ENCODE measurements at places on chromosomes 12 and 14.

DNA sequence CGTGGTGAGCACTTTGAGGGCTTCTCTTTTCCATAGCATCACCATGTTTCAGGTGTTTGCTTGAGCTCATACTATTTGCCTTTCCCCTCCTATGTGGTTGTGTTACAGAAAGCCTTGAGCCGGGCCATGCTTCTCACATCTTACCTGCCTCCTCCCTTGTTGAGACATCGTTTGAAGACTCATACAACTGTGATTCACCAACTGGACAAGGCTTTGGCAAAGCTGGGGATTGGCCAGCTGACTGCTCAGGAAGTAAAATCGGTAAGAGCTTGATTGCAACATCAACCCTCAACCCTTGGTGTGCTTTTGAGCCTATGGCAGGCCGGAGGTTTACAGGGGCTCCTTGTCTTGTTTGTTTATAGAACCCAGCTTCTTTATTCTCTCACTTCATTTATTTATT is 8.1 kb downstream of the LETMD1 start:
- no peak for DNase-seq

DNA sequence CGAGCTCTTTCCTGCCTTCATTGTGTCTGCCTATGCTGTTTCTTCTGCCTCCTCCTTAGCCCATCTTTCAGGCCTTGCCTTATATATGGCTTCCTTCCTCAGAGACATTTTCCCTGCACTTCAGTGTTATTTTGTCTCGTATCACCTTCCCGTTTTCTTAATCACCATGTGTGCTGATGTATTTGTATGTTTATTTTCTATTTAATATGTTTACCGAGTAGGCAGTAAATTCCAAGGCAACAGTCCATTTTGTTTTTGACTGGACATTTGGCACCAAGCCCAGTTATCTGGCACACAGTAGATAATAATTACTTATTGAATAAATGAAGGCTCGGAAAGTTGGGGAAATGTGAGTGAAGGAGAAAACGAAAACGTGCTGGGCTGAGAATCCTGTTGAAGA is 4.6 kb upstream of the POU6F1 start:
- no peak for DNase-seq

DNA sequence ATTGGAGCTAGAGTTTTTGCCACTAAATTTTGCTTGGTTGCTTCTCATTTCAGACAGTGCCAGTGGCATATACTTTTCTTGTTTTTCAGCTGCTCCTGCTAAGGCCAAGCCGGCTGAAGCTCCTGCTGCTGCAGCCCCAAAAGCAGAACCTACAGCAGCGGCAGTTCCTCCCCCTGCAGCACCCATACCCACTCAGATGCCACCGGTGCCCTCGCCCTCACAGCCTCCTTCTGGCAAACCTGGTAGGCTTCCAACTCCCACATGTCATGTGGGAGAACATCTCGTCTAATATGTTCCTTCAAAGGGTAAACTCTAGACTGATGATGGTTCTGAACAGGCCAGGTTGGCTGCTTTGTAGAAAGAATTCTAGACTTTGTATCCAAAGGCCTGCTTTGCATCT is 11.0 kb downstream of the DLST start:
- DNase-seq, result no peak

DNA sequence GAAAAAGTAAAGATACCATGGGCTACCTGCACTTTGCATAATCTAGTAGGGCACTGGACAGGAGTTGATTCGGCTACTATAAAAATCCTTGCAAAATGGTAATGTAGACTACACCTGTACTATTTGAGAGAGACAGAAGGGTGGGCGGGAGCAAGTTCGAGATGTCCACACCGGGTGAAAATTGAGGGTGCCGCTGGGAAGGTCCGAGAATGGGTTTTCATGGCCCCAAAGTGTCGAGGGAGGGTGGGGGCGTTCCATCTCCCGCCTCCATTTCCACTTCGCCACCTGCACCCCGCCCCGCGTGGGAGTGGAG is 648 bp downstream of the SNX6 start:
- no peak for DNase-seq

DNA sequence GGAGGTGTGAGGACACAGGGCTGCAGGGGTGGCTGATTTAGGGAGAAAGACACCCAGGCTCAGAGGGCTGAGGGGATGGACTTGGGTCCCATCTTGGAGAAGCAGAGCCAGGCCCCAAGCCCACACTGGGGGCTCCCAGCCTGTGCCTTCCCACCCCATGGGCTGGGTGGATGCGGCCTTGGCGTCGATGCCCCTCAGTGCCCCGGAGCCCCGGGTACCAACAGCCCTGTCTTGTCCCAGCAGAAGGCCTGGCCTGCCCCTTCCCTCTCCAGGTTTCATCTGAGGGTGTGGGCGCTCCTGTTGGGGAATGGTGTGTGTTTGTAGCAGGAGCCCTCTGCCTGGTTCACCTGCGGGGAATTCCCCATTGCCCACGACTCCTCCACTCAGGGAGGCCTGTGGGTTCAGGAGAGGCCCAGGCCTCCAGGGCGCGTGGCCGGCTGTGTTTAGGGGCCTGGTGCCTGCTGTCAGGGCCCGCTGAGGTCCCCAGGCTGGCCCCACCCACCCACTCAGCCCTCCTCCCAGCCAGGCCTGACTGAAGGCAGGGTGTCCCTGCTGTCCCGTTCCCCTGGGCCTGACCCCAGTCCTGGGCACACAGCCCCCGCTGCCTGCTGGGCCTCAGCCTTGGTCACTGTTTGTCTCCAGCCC is 51.1 kb upstream of the BEGAIN start:
- no peak for DNase-seq

DNA sequence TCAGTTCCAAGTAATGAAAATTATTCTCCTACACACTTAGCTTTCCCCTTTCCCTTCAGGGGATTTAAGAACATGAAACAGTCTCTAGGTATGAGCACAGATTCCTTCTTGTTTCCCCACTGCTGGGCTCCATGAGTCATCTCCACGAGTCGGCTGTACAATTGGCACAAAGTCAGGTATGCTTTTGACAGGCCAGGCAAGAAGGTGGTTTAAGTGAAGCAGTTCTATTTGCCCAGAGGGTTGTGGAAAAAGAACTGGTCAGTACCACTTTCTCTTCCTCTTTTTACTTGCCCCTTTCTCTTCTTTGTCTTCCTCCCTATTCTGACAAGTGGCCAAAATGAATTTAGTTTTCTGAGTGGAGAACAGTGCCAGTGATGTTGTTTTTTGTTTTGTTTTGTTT is 16.3 kb downstream of the DYNC1H1 start:
- no peak for DNase-seq

DNA sequence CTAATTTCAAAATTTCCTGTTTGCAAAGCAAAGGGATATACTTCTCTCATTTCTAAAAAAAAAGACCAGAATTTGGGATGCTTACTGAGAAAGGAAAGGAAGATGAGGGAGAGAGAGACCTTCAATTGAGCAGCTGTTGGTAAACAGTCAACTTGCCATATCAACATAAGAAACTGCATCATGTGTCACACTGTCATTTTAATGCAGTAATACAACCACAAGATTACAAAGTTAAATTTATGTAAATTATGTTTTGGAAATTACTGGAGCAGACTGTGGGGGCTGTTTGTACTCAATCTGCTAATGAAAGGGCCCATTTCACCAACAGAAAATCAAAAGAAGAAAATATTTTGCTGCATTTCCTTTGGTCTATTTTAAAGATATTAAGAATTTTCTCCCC is 370.4 kb upstream of the TMPO start:
- DNase-seq, result no peak

DNA sequence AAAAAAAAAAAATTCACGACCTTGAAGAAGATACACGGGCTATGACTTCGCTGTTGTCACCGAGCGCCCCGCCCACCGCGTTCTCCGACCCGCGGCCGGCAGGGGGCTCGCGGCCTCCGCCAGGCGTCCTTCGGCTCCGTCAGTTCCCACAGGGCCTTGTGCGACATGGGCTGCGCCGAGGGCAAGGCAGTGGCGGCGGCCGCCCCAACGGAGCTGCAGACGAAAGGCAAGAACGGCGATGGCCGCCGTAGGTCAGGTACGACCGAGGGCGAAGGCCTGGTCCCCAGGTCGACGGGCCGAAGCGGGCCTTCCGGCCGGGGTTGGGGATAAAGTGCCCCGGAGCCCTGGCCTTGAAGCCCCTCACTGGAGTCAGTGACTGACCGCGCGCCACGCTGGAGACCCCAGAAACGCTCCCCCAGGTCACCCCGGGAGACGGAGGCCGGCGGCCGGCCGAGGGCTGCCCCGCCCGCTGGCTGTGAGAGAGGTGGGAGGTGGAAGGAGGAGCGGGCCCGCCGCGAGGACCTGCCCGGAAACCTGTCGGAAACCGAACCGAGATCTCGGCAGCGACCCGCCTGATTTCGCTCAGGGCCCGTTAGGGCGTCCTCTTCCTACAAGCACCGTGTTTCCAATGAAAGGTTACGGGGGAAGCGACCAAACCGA is at the start of gene TXNRD1:
TSS of gene TXNRD1 (plus strand) at position 142 of the 660 bp plus-strand sequence. CDS start at position 166, 24 bp downstream.
- peak; percentile 87 for DNase-seq

Measured in activated CD4-positive, alpha-beta memory T cell treated with anti-CD3 and anti-CD28 coated beads, Interleukin-2, amount 10 ng/mL, durations not matched to agents 7 days and 5 days (primary cell).